ENCODE measurements at places on chromosomes 4 and X. TPM values are rescaled to one million over a fixed set of nuclear protein-coding genes. Genes with fewer than 3 reads are reported as not detected.
A peak's percentile ranks its signal among the peaks of the same experiment; 100 is the strongest.

The PAGE1 gene
- not detected for total RNA-seq

The FAM156A gene
- total RNA-seq, result 27.8 TPM

The PLS3 gene
- total RNA-seq, result 138 TPM

The FAAH2 gene
- total RNA-seq, result 24.6 TPM

The SPANXD gene
- not detected for total RNA-seq

The SLC25A53 gene
- total RNA-seq, result 4.0 TPM

The COX7B2 gene
- total RNA-seq, result not detected

The FAM47B gene
- total RNA-seq, result not detected

The TRMT10A gene
- total RNA-seq, result 15.6 TPM

The NIPAL1 gene
- total RNA-seq, result 1.2 TPM

The GPR119 gene
- total RNA-seq, result not detected

The CPLX1 gene
- total RNA-seq, result not detected

The CFAP299 gene
- not detected for total RNA-seq

DNA sequence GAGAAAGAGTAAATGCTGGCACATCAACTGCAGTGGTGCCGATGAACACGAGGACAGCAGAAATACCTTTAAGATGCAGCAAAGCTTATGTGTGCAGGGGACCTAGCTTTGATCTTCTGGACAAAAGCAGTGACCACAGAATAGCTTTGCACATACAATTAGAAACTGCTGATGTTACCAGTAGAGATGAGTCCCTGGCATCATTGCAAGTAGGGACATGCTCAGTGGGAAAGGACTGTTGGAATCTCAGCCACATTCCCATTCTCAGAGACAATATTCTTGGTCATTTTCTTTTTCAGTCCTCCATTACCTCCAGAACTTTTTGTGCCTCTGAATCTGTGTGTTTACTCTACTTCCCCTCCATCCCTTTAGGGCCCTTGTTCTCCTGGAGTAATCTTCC is 16.9 kb upstream of the PDLIM3 start:
- no peak for DNase-seq

DNA sequence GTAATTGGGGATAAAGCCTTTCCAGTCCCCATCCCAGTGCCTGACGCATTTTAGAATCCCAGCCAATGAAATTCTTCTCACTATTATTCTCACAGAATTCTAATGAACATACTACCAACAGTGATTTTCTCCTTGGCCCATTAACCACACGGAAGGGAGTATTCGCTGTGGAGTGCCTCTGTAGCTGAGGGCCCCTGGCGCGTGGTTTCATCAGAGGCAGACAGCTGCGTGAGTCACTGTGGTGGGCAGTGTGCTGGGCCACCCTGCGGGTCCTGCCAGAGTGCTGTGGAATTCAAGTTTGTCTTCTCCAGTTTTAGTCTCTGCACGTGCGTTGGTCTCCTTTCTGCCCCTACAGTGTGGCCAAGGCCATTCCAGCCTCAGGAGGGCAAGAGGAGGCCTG is 335.4 kb upstream of the FAT1 start:
- DNase-seq, result no peak

GRCh38 chr4:80249144-80249543 is 17.3 kb upstream of the FGF5 start:
- no peak for DNase-seq

- peak; percentile 94 for DNase-seq
These were observed 46.0 kb upstream of the SFRP2 start for GRCh38 chr4:153834901-153835300.

GRCh38 chr4:121740796-121741409 is 24.1 kb downstream of the SMIM43 start:
- DNase-seq, result no peak

- DNase-seq, result peak; percentile 46
These were observed 802.0 kb downstream of the RPA4 start for GRCh38 chrX:97685753-97686152.

DNA sequence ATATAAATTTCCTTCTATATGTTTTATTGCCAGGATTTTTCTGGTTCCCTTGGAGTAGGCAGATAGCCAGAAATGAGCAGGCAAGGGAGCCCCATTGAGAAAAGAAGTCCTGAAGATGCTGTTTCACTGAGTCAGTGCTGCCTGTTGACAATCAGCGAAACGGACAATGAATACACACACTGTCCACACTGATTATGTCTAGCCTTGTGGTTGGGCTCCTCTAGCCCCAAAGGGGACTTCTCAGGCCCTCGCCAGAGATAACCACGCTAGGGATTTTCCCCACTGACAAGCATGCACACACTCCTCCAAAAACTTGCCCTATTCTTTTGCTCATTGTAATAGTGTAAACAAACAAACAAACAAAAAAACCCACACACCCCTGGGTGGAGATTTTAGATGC is 369.3 kb downstream of the DMD start:
- no peak for DNase-seq

- DNase-seq, result no peak
These were observed at the start of gene MYOZ2 for GRCh38 chr4:119135721-119136121. TSS of gene MYOZ2 (plus strand) at chr4:119135832. CDS start at chr4:119136526, 694 bp downstream.

- DNase-seq, result no peak
These were observed 781.1 kb downstream of the RAB28 start for GRCh38 chr4:12703036-12703435.

- no peak for DNase-seq
These were observed 62.6 kb upstream of the TEX13D start for GRCh38 chrX:124269881-124270280.

DNA sequence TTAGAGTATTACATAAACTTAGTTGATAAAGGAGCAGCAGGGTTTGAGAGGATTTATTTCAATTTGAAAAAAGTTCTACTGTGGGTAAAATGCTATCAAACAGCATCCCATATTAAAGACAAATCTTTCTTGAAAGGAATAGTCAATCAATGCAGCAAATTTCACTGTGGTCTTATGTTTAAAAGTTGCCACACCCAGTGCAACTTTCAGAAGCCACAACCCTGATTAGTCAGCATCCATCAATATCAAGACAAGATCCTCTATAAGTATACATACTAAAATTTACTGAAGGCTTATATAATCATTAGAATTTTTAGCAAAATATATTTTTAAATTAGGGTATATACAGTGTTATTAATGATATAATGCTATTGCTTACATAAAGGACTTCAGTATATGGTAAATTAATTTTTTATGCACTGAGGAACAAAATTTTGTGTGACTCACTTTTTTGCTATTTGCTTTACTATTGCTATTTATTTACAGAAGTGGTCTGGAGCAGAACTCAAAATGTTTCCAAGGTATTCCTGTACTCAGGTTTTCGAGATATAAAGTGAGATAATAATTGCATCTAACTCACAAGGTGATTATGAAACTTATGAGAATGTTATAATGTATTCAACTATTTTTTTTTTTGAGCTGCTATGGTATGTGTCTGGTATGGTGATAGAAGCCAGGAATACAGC is 1127.6 kb downstream of the ADGRL3 start:
- DNase-seq, result no peak

- DNase-seq, result no peak
These were observed 49.0 kb downstream of the RWDD4 start for GRCh38 chr4:183610033-183610432.

Measured in neural progenitor cell (in vitro differentiated cells).